H4 (cell line): ENCODE measurements at places on chromosomes 1 and 21. TPM values are rescaled to one million over a fixed set of nuclear protein-coding genes. Genes with fewer than 3 reads are reported as not detected.

The CDA gene
- not detected in 2 replicates for total RNA-seq

The SV2A gene
- total RNA-seq = 16.4 and 18.1 TPM in 2 replicates

DNA sequence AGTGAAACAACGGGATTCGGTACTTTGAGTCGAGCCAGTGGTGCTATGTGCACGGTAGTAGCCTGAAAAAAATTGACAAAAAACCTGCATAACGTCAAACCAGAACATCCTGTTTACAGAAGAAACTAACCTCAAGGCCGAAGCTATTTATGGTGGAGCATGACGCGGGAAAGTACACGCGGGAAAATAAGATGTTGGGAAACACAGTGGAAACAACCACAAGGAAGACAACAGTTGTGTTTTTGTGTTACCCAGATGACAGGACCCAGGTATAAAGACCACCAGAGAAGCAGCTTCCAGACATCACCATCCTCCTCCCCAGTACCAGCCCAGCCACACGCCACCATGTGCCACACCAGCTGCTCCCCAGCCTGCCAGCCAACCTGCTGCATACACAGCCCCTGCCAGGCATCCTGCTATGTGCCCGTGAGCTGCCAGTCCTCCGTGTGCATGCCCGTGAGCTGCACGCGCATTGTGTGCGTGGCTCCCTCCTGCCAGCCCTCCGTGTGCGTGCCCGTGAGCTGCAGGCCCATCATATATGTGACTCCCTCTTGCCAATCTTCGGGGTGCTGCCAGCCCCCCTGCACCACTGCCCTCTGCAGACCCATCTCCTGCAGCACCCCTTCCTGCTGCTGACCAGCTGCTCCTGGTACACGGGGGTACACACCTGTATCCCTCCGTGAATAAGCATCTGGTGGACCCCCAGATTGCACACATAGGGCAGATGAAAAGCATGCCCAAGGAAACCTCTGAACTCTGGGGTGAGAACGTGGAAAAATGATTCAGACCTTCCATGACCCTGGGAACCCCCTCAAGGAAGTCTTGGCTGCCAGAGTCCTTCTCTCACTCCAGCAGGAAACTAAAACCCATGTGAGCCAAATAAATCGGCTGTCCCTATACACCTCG, at the start of gene KRTAP12-3:
Gene KRTAP12-3 (plus strand): TSS at position 298 of the 906 bp plus-strand sequence. CDS start 48 bp downstream, at position 346.
- peak; percentile 82 for DNase-seq

- DNase-seq = peak; percentile 9
Observed at GRCh38 chr1:197393105-197393504, 125.1 kb downstream of the CRB1 start.

GRCh38 chr1:45960930-45961715, 157.7 kb downstream of the MAST2 start:
- no peak for DNase-seq
